ENCODE measurements at places on chromosomes 13 and 19.

GRCh38 chr13:108154421-108154858, 60.9 kb downstream of the LIG4 start:
- DNase-seq, result no peak

GRCh38 chr13:105341256-105341655, 1194.2 kb downstream of the EFNB2 start:
- no peak for DNase-seq

- no peak for DNase-seq
Observed at GRCh38 chr19:13149628-13150186, 468 bp downstream of the STX10 start.

GRCh38 chr19:6233827-6234511, 45.8 kb downstream of the MLLT1 start:
- no peak for DNase-seq

DNA sequence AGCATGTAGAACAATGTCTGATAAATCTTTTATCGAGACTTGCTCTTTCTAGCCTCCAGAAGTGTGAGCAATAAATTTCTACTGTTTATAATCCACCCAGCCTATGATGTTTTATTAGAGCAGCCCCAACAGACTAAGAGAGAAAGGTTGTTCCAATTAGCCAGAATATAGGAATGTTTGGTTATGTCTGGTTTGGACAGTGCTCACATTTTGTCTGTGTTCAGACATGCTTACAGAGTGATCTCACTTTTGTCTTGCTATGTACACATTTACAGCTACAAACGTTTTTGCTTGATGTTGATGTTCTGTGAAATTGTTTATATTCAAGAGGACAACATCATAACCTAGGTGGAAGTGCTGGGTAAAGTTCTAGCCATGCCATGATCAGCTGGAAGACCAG, 18.0 kb upstream of the EVI5L start:
- no peak for DNase-seq

Data from SIG-M5 (cell line).